NCI-H446 (cell line): ENCODE measurements at places on chromosomes 4 and X.

GRCh38 chr4:127505203-127505602 is 127.6 kb upstream of the INTU start:
- DNase-seq, result peak; percentile 81

GRCh38 chr4:61200916-61201526 is 895 bp downstream of the ADGRL3 start:
- DNase-seq, result peak; percentile 31

DNA sequence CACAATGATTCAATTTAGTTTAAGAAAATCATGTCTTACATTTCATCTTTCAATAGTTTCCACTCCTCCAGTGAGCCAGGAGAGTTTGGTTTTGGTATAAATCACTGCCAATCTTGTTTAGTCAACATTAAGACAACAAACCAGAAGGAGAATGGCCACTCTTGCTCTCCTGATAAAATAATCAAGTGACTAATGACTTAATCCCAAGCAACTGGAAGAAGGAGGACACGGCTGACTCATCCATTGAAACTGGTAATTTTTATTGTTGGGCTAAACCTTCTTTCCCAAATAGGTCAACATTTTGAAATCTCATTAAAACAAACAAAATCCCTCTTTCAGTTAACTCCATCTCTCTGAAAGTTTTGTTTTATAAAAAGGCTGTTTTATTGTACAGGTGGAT is 230.2 kb downstream of the CLCN4 start:
- DNase-seq, result no peak

DNA sequence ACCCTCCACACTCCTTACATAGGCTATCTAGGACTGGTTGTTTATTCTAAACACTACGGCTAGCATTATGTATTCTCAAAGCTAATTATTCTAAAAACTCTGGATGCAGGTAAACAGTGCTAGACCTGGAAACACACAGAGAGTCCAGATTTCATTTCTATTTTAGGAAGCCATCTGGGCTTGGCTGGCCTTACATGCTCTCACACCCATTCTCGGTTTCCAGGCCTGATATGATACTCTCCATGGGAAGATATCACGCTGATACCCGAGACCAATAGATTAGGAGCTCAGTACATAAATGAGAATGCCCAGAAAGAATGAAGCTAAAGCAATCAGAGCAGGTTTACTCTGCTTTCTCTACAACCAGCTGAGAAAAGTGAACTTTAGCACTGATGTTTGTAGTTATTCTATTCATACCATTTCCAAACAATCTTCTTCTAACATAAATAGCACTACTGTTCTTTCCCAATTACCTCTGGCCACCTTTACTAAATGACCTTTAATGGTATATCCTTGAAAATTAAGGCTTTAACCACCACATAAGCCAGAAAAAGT is 973.3 kb downstream of the PCDH18 start:
- DNase-seq, result no peak

GRCh38 chr4:16860516-16860915 is 37.9 kb downstream of the LDB2 start:
- no peak for DNase-seq

GRCh38 chrX:138723301-138723700 is 11.8 kb upstream of the FGF13 start:
- no peak for DNase-seq

GRCh38 chr4:139299536-139299935 is 1.8 kb upstream of the NAA15 start:
- DNase-seq, result no peak

GRCh38 chr4:98601708-98602107 is 56.7 kb downstream of the TSPAN5 start:
- DNase-seq, result no peak

GRCh38 chrX:90012395-90012794 is 90.7 kb downstream of the TGIF2LX start:
- no peak for DNase-seq

GRCh38 chrX:133179500-133179899 is 38.7 kb downstream of the TFDP3 start:
- DNase-seq, result no peak

- DNase-seq, result no peak
Observed at GRCh38 chr4:24195991-24196736, 306.3 kb upstream of the PPARGC1A start.

GRCh38 chr4:82499738-82500434 is 61.9 kb downstream of the TMEM150C start:
- DNase-seq, result peak; percentile 20

DNA sequence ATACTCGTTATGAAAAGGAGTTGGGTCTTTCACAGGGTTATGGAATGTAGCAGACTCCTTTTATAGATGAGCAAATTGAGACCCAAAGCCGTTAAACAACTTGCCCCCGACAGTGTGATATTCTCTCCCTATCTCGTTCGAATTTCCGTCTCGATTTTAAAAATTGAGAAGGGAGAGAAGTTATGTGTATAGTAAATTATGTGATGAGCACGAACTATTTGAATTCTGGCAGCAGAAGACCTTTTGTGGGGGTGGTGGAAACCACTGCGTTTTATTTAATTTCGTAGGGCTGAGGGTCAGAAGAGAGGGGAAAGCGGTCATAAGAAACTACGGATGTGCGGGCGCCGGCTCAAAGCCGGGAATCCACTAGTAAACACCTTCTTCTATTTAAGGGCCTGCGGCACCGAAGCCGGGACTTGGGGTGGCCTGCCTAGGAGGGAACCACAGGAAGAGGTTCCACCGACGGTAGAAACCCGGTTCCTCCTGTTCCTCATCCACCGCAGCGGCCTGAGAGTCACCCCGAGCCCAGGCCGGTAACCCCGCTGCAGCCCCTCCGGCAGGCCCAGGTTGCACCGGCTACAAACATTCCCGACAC is 1.5 kb upstream of the DDX3X start:
- DNase-seq, result no peak

DNA sequence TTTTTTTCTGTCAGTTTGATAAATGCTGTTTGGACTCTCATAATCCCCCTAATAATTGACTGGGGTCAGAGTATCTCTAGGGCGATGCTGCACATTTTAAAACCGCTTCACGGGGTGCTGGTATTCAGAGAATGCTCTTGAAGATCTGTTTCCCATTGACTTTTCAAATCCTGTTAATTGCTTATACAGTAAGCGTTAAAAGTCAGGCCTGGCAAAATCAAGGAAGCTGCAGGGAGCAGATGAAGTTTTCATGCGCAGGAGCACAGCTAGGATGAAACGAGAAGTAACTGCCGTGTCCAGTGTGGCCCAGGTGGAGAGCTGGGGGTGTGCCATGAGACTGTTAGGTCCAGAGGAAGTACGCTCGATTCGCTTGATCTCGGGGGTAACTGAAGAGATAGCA is 312.9 kb downstream of the TRIML1 start:
- no peak for DNase-seq

- no peak for DNase-seq
Observed at GRCh38 chrX:108036298-108036973, 8.4 kb upstream of the VSIG1 start.

- DNase-seq, result no peak
Observed at GRCh38 chr4:116665716-116666115, 419.7 kb downstream of the TRAM1L1 start.

DNA sequence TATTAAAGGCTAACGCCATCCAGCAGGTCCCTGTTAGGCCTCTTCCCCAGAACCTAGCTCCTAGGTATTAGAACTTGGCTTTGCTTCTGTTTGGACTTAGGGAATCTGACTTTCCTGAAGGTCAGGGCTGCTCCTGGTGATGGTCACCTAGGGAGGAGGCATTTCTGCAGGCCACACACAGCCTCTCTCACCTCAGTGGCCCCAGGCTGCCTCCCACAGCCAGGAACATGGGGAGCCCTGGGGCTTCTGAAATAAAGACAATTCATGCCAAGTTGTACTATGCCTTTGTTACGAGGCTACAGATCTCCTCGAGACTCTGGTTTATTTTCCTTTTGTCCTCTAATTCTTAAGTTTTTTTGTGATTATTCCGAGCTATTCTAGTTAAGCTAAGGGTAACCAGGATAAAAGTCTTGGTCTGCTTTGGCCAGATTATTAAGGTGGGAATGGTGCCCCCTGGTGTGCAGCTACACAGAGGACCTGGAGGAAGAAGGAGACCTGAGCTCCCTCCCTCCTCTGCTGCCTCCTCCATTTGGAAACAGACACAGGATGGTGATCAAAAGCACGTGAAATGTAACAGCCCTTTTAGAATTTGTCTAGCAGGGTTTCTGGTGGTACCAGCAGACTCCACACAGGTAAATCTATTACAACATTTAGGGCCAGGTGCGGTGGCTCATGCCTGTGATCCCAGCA is 131.0 kb downstream of the DCLK2 start:
- DNase-seq, result peak; percentile 51

- no peak for DNase-seq
Observed at GRCh38 chr4:1401409-1402020, 4.7 kb downstream of the NKX1-1 start.

DNA sequence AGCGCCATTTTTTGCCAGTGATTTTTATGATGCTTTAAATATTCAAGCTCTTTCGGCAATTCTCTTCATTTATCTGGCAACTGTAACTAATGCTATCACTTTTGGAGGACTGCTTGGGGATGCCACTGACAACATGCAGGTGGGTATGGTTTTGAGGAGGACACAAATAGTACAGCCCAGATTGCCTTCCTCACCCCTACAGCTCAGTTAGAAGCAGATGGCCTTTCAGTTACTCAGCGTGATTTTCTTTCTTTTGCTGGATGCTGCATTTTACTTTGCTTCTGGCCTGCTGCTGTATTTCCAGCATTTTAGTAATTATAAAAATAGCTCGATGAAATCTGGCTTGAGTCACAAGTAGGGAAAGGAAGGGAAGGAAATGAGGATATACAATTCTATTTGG is 114.7 kb downstream of the SLC4A4 start:
- peak; percentile 21 for DNase-seq

DNA sequence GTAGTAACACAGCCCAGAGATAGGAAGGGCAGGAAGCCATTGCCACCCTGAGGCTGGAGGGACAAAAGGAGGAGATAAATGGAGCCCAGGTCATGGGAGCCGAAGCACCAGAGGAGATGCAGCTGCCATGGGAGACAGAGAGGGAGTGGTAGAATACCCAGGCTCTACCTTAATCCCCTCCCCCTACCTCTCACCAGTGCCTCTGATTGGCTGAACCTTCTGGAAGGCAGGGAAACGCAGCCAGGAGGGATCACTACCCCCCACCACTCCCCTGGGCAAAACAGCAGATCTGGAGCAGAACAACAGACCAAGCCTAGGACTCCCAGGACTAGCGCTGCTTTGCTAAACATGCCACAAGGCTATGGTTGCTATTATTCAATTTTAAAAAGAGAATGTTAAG is 114.2 kb downstream of the ZNF827 start:
- DNase-seq, result no peak

- DNase-seq, result no peak
Observed at GRCh38 chr4:174062831-174063230, 220.6 kb downstream of the FBXO8 start.

DNA sequence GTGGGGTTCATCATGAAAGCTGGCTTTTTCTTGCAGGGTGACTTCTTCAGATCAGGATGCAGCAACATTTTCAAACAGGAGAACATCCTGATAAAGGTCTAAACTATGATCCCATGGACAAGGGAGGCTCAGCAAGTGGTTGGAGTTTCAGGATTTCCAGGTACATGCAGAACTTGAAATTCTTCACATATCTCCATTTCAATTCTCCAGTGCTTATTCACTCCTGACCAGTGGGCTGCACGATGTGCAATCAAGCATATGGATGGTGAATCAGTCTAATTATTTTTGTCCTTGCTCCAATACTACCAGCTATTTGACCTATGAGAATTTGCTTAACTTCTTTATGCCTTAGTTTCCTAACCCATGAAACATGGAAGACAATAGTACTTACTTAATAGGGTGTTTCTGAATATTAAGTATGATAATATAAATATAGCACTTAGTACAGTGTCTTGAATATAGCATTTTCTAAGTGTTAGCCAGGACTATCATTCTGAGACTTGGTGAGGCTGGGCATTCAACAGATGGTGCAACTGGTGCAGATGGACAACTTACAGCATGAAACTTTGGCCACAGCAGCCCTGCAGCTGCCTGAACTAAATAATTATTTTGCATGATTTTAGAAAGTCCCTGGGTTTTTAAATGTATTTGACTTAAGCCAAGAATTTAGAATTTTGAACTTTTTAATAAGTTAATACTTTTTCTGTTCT is 92.4 kb downstream of the HPGD start:
- no peak for DNase-seq

- peak; percentile 14 for DNase-seq
Observed at GRCh38 chr4:56424697-56425514, 10.5 kb downstream of the PPAT start.

GRCh38 chrX:40912576-40912975 is 172.7 kb upstream of the USP9X start:
- DNase-seq, result peak; percentile 75

GRCh38 chr4:26242451-26242850 is 78.4 kb upstream of the RBPJ start:
- DNase-seq, result no peak

- no peak for DNase-seq
Observed at GRCh38 chr4:1382776-1383727, 23.2 kb downstream of the NKX1-1 start.

DNA sequence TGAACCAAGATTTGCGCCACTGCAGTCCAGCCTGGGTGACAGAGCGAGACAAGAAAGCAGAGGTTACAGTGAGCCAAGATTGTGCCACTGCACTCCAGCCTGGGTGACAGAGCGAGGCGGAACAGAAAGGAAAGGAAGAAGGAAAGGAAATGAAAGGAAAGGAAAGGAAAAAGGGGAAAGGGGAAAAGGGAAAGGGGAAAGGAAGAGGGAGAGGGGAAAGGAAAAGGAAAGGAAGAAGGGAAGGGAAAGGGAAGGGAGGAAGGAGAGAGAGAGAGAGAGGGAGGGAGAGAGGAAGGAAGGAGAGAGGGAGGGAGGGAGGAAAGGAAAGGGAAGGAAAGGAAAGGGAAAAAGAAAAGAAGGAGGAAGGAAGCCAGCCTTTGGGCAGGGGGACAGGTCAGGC is 76.6 kb downstream of the PRKX start:
- no peak for DNase-seq

- no peak for DNase-seq
Observed at GRCh38 chrX:121479406-121479805, 432.0 kb downstream of the GLUD2 start.

GRCh38 chr4:185405296-185405999 is 8.8 kb downstream of the ANKRD37 start:
- DNase-seq, result no peak

DNA sequence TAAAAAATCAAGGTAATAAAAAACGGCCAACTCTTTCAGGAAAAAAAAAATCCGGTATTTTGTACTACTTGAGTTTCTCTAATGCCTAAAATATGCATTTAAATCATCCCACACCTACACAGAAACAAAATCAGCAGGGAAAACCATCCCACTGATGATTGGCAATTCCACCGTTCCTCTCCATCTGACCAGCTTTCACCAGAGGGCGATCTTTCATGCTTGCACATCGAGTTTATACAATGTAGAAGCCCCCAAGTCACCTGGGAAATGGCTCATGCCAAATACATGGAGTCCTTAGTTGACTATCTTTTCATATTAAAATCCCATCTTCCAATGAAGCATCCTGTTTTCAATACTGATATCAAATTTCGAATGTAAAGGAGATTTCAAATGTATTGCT is 69.2 kb downstream of the PTCHD1 start:
- DNase-seq, result no peak

DNA sequence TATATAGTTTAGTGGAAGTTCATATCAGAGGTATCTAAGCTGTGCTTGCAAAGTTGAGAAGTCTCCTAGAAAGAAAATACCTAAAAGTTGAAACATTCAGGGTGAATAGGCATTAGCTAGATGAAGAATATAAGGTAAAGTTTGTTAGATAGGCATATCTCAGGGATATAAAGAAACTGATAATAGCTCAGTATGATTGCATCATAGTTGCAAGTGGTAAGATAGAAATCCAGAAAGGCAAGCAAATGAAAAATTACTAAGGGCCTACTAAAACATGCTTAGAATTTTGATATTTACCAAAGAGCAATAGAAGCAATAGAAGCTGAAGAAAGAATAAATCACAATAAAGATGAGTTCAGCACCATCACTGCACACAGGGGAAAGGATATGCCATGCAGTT is 610.0 kb upstream of the ADGRL3 start:
- no peak for DNase-seq
